Naive thymus-derived CD8-positive, alpha-beta T cell (primary cell): ENCODE measurements at places on chromosomes 11 and 22. TPM values are rescaled to one million over a fixed set of nuclear protein-coding genes. Genes with fewer than 3 reads are reported as not detected.

- no peaks in the 10 kb centered on the region for H3K36me3 ChIP-seq
- DNase-seq: no peak
- H3K4me1 ChIP-seq: peaks cover 7% of the 10 kb centered on the region
- no peak overlapping the region for H3K4me3 ChIP-seq
- H3K27ac ChIP-seq: no peak overlapping the region
- H3K27me3 ChIP-seq: peaks cover 12% of the 10 kb centered on the region
Observed at GRCh38 chr22:40033586-40034380, 39.0 kb downstream of the FAM83F start.

DNA sequence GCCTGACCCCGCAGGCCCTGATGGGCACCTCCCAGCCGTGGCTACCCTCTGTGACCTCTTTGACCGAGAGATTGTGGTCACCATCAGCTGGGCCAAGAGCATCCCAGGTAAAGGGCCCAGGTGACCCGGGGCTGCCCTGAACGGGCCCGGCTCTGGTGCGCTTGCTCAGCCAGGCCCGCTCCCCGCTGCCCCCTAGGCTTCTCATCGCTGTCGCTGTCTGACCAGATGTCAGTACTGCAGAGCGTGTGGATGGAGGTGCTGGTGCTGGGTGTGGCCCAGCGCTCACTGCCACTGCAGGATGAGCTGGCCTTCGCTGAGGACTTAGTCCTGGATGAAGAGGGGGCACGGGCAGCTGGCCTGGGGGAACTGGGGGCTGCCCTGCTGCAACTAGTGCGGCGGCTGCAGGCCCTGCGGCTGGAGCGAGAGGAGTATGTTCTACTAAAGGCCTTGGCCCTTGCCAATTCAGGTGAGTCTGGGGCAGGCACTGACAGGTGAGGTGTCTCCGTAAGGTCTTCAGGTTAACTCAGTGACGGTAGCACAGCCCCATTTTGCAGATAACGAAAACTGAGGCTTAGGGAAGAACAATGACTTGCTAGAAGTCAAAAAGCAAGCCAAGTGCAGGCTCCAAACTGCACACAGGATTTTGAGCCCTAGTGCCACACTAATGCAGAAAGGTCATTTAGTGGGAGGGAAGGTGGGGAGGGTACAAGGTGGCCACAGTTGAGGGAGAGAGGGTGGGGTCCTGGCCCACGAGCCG is 2.4 kb downstream of the TRMT112 start:
- no peaks in the 10 kb centered on the region for H3K36me3 ChIP-seq
- H3K4me3 ChIP-seq: peak overlapping the region; percentile 60
- no peak overlapping the region for H3K27ac ChIP-seq
- peaks cover 23% of the 10 kb centered on the region for H3K4me1 ChIP-seq
- no peaks in the 10 kb centered on the region for H3K27me3 ChIP-seq

DNA sequence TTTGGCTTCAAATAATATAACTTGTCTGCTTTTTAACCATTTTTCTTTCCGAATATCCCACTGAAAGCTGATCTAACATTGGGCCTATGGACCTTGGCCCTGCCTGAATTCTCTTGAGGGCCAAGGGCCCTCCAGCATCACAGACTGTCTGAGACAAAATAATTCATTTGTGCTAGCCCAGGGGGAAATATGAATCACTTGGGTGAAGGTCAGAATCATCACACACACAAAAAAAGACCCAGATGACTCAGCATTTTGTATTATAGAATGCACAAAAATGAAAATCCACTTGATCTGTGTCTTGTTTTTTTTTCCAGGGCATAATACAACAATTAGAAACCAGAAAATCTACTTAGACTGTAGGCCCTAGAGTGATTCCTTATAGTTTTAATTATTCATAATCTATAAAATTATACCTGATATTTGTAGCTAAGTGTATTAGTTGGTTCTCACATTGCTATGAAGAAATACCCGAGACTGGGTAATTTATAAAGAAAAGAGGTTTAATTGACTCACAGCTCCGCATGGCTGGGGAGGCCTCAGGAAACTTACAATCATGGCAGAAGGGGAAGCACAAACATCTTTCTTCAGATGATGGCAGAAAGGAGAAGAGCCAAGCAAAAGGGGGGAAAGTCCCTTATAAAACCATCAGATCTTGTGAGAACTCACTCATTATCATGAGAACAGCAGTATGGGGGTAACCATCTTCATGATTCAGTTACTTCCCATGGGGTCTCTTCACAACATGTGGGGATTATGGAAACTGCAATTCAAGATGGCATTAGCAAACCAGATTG is 15.6 kb upstream of the RDX start:
- H3K4me1 ChIP-seq: no peaks in the 10 kb centered on the region
- H3K27ac ChIP-seq: no peak overlapping the region
- DNase-seq: no peak
- H3K36me3 ChIP-seq: no peaks in the 10 kb centered on the region

HEPACAM gene
- not detected for polyA plus RNA-seq

GRCh38 chr11:65377777-65378176 is 4.7 kb downstream of the SLC25A45 start:
- DNase-seq: no peak
- peaks cover 32% of the 10 kb centered on the region for H3K4me1 ChIP-seq
- no peak overlapping the region for H3K4me3 ChIP-seq
- H3K27ac ChIP-seq: peak overlapping the region; percentile 28
- H3K27me3 ChIP-seq: no peaks in the 10 kb centered on the region

DNA sequence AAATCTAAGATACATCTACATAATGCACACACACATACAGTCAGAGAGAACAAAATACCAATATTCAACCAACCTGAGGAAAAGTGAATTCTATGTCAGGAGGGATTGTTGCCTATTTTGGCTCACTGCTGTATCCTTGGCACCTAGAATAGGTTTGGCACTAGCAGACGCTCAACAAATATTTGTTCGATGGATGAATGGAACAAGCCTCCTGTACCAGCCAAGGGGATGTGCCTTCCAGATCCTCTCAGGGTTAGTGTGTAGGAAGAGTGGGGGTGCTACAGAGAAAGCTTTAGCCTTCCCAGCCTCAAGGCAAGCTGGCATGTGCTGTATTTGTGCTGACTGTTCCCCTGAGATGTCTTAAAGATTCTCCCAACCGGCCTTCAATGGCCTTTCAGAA is 23.3 kb upstream of the POU2AF1 start:
- no peak overlapping the region for H3K4me3 ChIP-seq
- DNase-seq: no peak
- H3K27ac ChIP-seq: no peak overlapping the region
- peaks cover 6% of the 10 kb centered on the region for H3K4me1 ChIP-seq
- no peaks in the 10 kb centered on the region for H3K27me3 ChIP-seq

- H3K4me3 ChIP-seq: no peak overlapping the region
- DNase-seq: no peak
- no peak overlapping the region for H3K27ac ChIP-seq
- no peaks in the 10 kb centered on the region for H3K4me1 ChIP-seq
Observed at GRCh38 chr11:70727899-70728620, 329.7 kb downstream of the CTTN start.

DNA sequence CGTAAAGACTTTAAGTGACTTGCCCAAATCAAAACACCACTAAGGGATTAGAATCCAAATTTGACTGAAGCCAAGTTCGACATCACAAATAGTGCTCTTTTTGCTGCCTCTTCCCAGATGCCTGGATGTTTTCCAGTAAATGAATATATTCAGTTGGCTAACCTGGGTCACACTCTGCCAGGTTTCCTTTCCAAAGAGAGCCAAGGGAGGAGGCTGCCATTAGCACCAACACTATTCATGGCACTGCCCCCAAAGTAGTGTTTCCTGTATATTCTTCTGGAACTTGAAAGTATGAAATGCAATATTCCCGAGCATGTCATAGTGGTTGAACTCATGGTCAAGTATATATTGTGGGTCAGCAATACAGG is 219.3 kb upstream of the UBASH3B start:
- DNase-seq: no peak
- no peaks in the 10 kb centered on the region for H3K36me3 ChIP-seq
- peaks cover 9% of the 10 kb centered on the region for H3K4me1 ChIP-seq
- H3K27me3 ChIP-seq: peaks cover 16% of the 10 kb centered on the region
- H3K27ac ChIP-seq: no peak overlapping the region

SIRT3 gene
- 10.9 TPM for polyA plus RNA-seq

DNA sequence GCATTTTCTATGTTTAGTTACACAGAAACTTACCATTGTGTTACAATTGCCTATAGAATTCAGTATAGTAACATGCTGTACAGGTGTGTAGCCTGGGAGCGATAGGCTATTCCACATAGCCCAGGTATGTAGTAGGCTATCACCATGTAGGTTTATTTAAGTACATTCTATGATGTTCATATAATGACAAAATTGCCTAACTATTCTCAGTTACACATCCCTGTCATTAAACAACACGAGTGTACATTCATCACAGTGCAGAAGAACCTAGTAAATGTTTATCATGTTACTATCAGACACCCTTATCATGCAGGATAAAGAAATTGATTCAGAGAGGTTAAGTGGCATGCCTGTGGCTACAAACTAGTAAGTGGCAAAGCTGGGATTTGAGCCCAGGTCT is 28.4 kb upstream of the BMAL1 start:
- H3K27me3 ChIP-seq: peaks cover 10% of the 10 kb centered on the region
- H3K4me3 ChIP-seq: no peak overlapping the region
- no peaks in the 10 kb centered on the region for H3K4me1 ChIP-seq
- H3K36me3 ChIP-seq: no peaks in the 10 kb centered on the region

- H3K36me3 ChIP-seq: no peaks in the 10 kb centered on the region
- peaks cover 2% of the 10 kb centered on the region for H3K4me1 ChIP-seq
- H3K4me3 ChIP-seq: no peak overlapping the region
- no peaks in the 10 kb centered on the region for H3K27me3 ChIP-seq
- DNase-seq: no peak
Observed at GRCh38 chr11:10916665-10917064, 58.8 kb upstream of the ZBED5 start.

CLDN5 gene
- polyA plus RNA-seq: 0.22 TPM
